Left renal cortex interstitium (tissue), 4 donors: ENCODE measurements at places on chromosomes 3 and 15. TPM values are rescaled to one million over a fixed set of nuclear protein-coding genes. Genes with fewer than 3 reads are reported as not detected.

The C15orf62 gene
- polyA plus RNA-seq = 1.6 TPM

The ZMYND10 gene
- 3.7 TPM for polyA plus RNA-seq

The SCN11A gene
- polyA plus RNA-seq = 1.4 TPM

The HHLA2 gene
- 21.5 TPM for polyA plus RNA-seq

The FAM107A gene
- 3.7 TPM for polyA plus RNA-seq

The RTP3 gene
- not detected for polyA plus RNA-seq

The DUOXA2 gene
- polyA plus RNA-seq = 0.10 TPM

The GOLGA6A gene
- 0.57 TPM for polyA plus RNA-seq

The FLNB gene
- 162 TPM for polyA plus RNA-seq

- DNase-seq = no peak
Measured at GRCh38 chr15:67571648-67572415, 29.3 kb downstream of the MAP2K5 start.

- no peak for DNase-seq
Measured at GRCh38 chr3:58697561-58697960, 31.0 kb upstream of the FAM3D start.

DNA sequence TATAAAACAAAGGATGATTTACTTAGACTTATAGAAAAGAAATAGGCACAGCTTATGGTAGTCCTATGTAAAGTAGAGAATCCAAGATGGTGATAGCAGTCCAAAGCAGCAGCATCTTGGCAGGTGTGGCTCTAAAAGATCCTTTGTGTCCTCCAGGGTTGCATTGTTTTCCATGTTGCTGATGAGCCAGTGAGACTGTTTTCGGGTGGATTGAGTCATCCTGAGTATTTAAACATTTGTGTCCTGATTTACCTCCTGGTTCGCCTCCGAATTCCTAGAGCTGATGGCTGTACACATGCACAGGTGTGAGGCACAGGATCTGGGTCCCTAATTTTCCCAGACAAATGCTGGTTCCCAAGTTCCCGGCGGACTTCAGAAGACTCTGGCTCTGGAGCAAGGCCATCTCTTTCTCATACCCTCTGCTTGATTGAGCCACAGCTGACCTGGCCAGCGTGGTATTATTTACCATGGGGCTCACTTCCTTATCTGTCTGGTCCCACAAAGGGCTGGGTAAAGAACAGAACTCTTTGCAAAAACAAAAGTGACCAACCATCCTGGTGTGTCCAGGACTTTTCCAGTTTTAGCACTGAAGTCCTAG, 51.0 kb downstream of the ARNT2 start:
- DNase-seq = no peak

DNA sequence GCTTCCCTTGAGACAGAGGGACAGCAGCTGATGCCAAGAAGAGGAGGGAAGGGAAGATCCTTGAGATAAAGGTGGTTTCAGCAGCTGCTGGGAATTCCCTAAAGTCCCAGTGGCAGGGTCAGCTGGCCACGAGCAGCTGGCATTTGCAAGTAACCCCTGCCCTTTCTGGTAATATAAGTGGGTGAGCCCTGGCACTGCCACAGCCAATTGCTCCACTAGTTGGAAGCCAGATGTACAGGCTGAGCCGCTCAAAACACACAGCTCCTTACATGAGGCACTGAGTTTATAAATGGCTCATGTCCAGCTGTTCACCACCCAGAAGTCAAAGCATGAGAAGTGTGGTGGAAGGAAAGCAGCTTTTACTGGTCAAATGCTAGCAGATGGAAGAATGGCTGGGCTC, 35.4 kb downstream of the PRR20G start:
- no peak for DNase-seq

DNA sequence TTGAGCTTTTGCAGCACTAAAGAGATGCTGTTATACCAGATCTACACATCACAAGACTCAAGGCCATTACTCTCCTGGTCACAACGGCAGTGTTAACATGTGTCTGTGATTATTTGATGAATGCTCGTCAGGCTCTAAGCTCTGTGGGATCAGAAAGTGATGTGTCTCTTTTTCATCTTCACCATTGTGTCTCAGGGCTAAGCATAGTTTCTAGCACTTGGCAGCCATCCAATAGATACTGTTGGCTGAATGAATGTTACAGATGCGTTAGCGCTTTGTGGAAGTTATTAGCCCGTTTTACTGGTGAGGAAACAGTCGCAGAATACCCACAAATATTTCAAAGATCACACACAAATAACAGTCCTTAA, 1.2 kb upstream of the FAM81A start:
- no peak for DNase-seq

GRCh38 chr3:196803891-196804468, 63.7 kb upstream of the SENP5 start:
- DNase-seq = no peak

DNA sequence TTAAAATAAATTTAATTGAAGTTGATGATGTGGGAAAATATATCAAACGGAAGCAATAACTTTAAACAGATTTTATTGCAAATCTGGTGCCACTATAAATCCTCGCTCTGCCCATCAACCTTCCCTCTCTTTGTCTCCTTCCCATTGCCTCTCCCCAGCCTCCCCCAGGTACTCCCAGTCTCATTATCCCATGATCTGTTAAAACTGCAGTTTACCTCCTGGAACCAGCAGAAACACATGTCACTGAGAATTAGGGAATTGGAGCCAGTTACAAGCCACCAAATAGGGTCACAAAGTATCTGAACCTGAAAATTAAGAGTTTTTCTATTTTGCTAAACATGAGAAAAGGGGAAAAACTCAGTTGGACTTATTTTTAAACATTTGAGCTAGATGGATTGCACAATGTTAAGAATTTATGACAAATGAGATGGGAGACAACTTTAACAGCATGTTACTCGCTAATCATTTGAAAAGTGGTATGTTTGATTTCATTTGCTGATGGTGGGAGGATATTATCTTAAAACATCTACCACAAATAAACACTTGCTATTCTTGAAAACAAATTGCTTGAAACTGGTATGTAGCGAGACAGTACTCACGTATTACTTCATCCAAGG, 2.4 kb downstream of the PLCH1 start:
- DNase-seq = no peak

DNA sequence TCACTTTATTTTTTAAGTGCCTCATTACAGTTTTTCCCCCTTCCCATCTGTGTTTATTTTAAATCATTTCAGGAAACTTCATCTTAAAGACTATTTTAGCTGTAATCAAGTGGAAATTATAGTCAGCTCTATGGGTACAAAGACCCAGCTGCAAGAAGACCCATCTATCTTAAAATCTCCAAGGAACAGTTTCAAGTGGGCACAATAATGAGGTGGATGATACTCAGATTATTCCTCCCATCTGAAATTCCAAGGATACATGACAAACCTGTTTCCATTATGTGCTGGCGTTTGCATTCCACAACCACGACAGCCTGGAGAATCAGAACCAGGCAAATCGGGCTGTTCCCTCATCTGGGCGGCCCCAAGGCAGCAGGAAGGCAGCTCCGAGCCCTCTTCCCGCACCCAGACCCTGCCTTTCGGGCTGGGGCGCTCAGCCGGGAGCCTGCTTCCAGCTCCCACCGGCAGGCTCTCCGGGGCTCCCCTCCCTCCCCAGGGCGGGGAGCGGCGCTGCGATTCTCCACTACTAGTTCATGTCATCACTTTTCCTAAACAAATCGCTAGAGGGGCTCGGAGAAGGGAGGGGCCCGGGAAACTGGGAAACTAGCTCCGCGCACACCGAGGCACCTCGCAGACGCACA, at the start of gene MGLL:
MGLL (minus strand) TSS at position 475 of the 641 bp plus-strand sequence; CDS start at position 278, 197 bp downstream.
- peak; percentile 23 for DNase-seq

DNA sequence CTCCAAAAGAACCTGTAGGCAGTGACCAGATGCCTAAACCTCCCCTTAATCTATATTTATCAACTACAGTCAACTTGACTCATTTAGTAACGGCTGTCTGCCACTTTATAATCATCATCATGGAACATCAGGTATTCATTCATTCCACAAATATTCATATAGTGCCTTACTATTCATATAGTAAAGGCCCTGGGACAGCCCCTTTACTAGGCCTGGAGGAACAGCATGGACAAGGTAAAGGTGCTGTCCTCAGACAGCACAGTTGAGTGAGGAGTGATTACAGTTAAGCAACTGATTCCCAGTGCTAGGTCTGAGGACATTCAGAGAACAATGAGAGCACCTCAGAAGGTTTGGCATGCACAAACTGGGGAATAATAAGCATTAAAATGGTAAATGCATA, 346.5 kb upstream of the RORA start:
- no peak for DNase-seq

GRCh38 chr15:85406916-85407315, 26.5 kb downstream of the AKAP13 start:
- no peak for DNase-seq

DNA sequence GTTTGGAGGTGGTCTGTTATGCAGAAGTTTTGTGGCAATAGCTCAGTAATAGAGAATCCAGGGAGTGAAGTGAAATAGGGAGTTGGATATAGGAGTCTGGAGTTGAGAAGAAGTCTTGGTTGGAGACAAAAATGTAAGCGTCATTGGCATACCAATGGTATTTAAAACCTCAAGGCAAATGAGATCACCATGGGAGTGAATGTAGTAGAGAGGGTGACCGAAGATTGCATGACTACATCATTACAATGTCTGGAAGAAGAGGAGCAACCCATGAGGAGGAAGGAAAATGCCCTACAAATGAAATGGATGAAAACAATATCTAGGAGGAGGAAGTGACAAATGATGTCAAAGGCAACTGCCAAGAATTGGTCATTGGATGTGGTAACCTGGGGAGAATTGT, 54.4 kb downstream of the CNTN4 start:
- DNase-seq = no peak

DNA sequence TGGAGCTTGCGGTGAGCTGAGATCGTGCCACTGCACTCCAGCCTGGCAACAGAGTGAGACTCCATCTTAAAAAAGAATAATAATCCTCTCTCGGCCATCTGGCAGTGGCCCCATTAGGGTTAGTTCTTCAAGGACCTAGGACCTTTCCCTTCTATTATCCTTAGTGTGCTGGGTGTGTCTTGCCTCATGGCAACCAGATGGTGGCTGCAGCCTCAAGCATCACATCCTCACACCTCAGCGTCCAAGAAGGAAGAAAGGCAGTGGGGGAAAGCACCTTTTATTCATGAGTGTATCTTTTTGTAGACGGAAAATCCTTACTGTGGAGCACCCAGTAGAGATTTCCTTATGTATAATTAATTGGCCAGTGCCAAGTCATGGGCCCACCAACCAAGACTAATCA, 42.7 kb upstream of the TFRC start:
- DNase-seq = no peak

GRCh38 chr3:107062787-107063186, 314.5 kb upstream of the CCDC54 start:
- no peak for DNase-seq

DNA sequence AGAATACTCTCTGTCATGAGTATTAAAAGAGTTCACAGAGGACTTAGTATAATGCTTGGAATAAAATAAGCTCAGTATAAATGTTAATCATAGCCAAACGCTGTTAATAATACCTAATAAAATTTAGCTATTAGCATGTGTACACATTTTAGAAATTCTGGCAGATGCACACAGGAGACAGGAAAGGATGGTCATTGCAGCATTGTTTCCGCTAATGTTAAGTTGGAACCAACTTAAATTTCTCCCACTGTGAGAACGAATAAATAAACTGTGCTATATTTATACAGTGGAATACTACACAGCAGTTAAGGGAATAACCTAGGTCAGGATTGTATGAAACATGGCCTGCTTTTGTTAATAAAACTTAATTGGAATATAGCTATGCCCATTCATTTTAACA, 370.4 kb upstream of the TGFBR2 start:
- DNase-seq = no peak

GRCh38 chr3:45817831-45818522, 21.6 kb upstream of the SLC6A20 start:
- DNase-seq = no peak

DNA sequence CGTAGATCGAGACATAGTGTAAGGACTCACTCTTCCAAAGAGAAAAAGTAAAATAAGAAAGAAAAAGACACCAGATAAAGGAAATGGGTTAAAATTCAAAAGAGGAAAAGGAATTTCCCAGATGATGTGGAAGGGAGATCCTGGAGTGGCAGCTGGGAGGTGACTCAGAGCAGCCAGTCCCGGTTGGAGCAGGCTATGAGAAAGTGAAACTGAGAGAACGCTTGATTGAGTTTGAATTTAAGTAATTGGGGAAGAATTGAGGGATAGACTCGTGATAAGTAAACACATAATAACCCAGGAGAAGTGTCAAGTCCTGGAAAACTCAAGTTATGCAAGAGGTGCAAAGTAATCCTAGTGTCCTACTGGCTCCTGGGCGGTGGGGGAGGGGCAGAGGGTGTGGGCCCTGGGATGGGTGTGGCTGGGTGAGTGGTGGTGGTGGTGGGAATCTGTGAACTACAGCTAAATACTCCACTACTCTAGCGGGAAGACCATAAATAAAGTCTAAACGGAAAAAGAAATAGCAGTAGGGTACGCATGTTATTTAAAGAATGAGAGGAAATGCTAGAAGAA, 1.2 kb downstream of the PRR20G start:
- DNase-seq = no peak

DNA sequence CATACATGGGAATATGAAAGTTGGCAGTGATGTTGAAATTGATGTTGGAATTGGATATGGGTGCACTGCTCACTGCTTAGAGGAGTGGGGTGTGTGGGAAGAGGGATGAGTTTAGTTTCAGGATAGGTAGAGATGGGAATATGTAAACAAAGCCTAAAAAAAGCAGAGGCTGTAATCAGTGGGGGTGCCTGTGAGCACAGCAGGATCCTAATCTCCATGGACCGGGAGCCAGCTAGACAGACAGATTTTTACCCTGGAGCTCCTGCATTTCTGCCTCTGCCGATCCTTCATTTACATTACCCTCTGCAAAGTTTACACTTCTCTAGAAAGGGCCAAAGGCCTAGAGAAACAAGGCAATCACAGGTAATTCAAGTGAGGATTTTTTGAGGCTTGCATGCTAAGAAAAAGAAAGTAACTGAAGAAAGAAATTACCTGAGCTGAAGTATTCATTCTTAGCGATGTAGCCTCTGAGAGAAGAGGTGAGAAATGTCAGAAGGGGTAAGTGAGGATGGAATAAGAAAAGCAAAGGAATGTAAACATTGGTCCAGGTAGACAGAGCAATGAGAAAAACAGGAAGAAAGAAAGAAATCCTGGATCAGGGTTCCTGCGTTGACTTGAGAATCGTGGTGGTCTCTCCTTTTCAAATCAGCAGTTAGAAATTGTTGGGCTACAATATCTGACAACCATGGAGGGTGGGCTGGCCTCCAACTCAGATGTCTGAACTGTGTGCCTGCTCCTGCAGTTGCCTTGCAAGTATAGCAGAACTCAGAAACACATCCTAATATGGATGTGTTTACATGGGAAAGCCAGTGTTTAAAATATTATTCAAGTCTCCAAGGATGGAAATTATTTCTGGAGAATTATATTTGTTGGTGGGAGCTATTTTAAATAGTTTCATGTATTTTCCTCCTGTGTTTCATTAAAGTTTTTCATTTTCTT, 79.8 kb downstream of the CRTC3 start:
- no peak for DNase-seq

DNA sequence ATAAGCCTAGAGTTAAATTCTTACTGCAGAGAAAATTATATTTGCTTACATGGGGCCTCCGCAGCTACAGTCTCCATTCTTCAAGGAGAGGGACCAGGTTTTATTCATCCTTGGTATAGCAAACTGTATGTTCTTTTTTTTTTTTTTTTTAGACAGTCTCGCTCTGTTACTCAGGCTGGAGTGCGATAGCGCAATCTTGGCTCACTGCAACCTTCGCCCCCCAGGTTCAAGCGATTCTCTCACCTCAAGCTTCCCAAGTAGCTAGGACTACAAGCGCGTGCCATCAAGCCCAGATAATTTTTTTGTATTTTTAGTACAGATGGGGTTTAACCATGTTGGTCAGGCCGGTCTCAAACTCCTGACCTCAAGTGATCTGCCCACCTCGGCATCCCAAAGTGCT, 2.1 kb downstream of the SHQ1 start:
- DNase-seq = no peak
